ENCODE measurements at places on chromosomes 5 and 9. TPM values are rescaled to one million over a fixed set of nuclear protein-coding genes. Genes with fewer than 3 reads are reported as not detected.
A peak's percentile ranks its signal among the peaks of the same experiment; 100 is the strongest.

- H3K4me1 ChIP-seq = no peaks in the 10 kb centered on the region
- H3K27ac ChIP-seq = no peak overlapping the region
- no peak for DNase-seq
- H3K36me3 ChIP-seq = no peaks in the 10 kb centered on the region
- no peak overlapping the region for H3K4me3 ChIP-seq
Observed at GRCh38 chr5:150286820-150287219, 2.8 kb downstream of the CAMK2A start.

DNA sequence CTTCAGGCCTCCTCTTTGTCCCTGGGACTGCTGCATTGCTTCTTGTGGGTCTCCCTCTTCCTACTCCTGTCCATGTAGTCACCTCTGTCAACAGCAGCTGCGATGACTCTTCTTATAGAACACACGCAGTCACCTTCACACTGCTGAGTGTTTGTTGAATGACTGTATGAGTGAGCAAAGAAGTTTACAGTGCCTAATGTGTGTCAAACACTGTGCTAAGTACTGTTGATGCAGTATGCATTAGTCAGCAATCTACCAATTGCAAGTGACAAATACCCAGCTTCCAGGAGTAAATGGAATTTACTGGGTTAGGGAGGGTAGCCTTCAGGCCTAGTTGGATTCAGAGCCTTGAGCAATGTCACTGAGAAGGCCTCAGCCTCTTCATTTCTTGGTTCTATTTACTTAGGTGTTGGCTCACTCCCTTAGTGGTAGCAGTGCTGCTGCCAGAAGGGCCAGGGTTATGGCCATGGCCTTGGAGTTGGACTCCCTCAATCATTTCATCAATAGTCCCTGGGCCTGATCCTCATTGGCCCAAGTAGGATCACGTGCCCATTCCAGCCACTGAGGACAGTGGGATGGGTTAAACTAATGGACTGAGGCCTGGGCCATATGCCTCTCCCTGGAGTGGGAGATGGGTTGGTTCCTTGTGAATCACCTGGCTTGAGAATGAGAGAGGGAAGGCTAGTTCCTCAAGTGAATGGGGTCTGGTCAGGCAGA is 93.5 kb downstream of the RGS3 start:
- H3K4me3 ChIP-seq = no peak overlapping the region
- no peak overlapping the region for H3K27ac ChIP-seq
- DNase-seq = no peak
- peaks cover 20% of the 10 kb centered on the region for H3K4me1 ChIP-seq

The DIPK1B gene
- total RNA-seq = 19.4 TPM

The SOX30 gene
- 0.27 TPM for total RNA-seq

DNA sequence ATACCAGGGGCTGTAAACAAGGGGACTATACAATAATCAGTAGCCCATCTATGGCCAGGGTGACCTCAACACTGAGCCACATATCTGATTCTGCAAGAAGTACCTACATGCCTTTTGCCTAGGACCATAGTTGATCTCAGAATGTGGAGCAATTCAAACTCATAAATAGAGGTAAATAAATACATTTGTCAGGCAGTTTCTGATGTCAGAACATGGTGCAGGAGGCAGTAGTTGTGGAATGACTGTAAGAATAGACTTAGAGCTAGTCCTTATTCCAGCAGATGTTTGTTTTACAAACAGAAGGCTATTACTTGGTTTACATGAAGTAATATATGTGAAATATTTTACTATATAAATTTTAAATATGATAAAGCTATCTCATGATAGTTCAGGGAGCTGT is 330.7 kb upstream of the DAB2 start:
- no peaks in the 10 kb centered on the region for H3K36me3 ChIP-seq
- DNase-seq = no peak
- H3K27ac ChIP-seq = no peak overlapping the region
- H3K4me1 ChIP-seq = peaks cover 5% of the 10 kb centered on the region
- H3K4me3 ChIP-seq = no peak overlapping the region

DNA sequence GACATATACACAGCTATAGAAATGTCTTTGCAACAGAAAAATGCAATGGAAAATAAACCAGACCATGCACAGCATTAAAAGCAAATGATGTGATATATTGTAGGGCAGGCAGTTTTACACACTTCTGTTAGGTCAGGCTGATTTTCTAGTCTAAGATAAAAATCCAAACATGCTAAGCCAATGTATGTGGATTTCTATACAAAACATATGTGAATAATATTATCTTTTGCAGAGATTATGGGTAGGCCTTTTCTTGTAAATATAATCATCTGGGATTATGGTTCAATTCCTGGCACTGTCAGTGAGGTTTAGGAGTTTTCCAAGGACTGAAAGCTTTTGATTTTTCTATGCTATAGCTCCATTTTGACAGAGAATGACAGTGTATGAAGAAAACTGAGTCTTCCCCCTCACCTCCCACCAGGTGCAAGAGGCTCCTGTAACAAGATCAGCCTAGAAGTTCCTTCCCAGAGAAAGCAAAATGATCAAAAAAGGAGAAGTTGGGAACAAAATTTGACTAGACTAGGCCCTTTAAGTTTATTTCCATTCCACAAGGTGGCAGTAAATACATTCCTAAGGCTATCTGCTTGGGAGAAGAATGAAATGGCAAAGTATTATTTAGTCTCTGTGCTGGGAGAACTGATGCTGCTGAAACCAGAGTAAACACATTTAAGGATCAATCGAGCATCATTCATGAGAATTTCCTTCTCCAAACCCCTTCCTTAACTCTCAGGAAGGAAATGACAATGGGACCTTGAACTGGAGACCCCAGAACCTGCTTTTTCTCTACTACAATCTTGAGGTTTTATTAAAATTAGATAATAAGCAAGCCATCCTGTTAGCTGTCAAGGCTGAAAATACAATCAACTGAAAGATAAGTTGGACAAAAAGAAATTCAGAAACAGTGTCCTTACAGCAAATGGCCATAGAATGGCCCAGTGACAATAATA is 133.0 kb upstream of the TUT7 start:
- H3K4me1 ChIP-seq = no peaks in the 10 kb centered on the region
- no peak overlapping the region for H3K4me3 ChIP-seq
- H3K27ac ChIP-seq = no peak overlapping the region
- no peak for DNase-seq

The NR5A1 gene
- not detected for total RNA-seq

- H3K36me3 ChIP-seq = no peaks in the 10 kb centered on the region
- no peak for DNase-seq
- H3K27me3 ChIP-seq = no peaks in the 10 kb centered on the region
- no peak overlapping the region for H3K27ac ChIP-seq
- H3K4me1 ChIP-seq = no peaks in the 10 kb centered on the region
- H3K4me3 ChIP-seq = no peak overlapping the region
Observed at GRCh38 chr5:20601678-20602100, 613.7 kb upstream of the CDH18 start.

The FRMD3 gene
- 24.0 TPM for total RNA-seq

The PCDHA11 gene
- total RNA-seq = 2.1 TPM

The SPATA31D4 gene
- not detected for total RNA-seq

DNA sequence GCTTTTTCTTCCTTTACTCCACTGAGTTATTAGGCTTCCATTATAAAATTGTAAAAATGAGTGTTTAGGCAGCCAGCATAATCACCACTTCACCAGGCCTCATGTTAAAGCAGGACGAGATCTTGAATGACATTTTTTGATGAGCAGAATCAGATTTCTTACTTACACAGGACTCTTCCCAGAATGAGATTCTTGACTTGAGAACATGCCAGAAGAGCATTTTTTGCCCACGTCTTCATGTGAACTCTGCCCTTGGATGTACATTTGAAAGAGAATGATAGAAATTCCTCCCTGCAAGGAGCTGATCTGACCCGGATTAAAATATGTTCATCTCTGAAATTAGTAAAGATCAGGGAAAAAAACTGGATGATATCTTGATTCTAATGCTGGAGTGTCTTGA is 212.1 kb upstream of the ADRA1B start:
- no peak for DNase-seq
- no peaks in the 10 kb centered on the region for H3K27me3 ChIP-seq
- no peaks in the 10 kb centered on the region for H3K4me1 ChIP-seq
- no peaks in the 10 kb centered on the region for H3K36me3 ChIP-seq
- no peak overlapping the region for H3K27ac ChIP-seq

The GDF9 gene
- 0.33 TPM for total RNA-seq

GRCh38 chr5:153147891-153148623 is 342.4 kb upstream of the GRIA1 start:
- H3K27me3 ChIP-seq = no peaks in the 10 kb centered on the region
- H3K4me1 ChIP-seq = no peaks in the 10 kb centered on the region
- H3K4me3 ChIP-seq = no peak overlapping the region
- no peaks in the 10 kb centered on the region for H3K36me3 ChIP-seq

DNA sequence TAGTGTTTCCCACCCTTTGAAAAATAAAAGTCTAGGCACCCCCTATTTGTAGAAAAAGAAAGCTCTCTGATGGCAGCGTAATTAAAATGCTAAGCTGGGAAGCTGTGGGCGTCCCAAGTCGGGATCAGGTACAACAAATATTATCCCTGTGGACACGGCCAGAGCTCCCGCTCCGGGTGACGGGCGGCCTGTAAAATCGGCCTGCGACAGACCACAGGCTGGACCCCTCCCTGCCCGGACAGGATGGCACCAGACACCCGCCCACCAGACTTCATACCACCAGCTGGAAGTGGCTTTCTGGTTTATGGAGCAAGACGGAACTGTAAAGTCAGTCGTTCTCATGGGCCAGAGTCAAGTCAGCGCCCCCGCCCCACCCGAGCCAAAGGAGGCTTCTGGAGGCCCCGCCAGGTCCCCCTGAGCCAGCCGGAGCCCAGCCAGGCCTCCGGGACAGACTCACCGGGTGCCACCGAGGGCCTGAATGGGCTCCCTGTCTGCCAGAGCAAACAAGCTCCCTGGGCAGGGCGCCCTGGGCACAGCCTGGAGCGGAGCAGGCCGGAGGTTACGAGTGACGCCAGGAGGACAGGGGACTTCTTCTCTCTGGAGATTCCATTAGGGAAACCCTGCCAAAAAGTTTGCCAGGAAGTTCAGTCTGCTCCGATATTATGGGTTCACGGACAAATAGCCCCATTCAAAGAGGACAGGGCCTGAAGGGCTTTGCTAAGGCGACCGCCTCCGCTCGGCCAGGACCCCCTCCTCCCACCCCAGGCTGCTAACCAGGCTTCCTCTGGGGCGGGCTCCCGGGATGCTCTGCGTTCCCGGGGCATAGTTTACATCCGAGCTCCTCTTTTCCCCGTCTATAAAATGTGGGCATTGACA is 173.7 kb downstream of the ERCC6L2 start:
- peak; percentile 24 for DNase-seq

Data from thyroid gland (tissue), 4 donors.